ENCODE measurements at places on chromosomes 5 and 9.

GRCh38 chr5:31537349-31537748, 5.2 kb downstream of the C5orf22 start:
- peaks cover 27% of the 10 kb centered on the region for H3K36me3 ChIP-seq
- H3K4me3 ChIP-seq, result no peak overlapping the region
- H3K27ac ChIP-seq, result no peak overlapping the region
- peaks cover 14% of the 10 kb centered on the region for H3K4me1 ChIP-seq
- H3K27me3 ChIP-seq, result no peaks in the 10 kb centered on the region

- no peaks in the 10 kb centered on the region for H3K4me1 ChIP-seq
- peak overlapping the region; percentile 21 for H3K4me3 ChIP-seq
- DNase-seq, result no peak
- no peaks in the 10 kb centered on the region for H3K36me3 ChIP-seq
These were observed 29.2 kb upstream of the FBP1 start for GRCh38 chr9:94668418-94668927.

DNA sequence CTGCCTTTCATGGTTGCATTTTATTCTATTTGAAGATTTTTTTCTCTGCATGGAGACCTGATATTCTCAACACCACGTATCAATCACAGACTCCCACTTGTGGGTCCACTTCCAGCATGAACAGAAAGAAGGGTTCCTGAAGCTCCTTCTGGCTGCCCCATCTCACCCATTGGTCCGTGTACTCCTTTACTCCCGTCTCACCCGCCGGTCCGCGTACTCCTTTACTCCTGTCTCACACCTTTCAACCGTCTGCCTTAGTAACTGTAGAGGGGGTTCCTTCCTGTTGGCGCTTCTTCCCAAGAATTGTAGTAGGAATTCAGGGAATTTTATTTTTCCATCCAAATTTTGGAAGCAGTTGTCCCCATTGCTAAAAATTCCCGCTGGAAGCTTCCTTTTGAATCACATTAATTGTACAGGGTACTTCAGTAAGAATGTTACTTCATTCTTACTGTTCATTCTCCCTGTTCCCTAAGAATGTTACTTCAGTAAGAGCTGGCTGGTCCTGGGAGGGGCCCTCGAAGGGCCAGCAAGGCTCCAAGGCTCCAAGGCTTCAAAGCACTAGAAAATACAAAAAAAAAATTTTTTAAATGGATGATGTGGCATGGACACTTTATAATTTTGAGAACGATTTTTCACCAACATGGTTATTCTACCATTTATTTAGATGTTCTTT, 3.9 kb upstream of the LPCAT1 start:
- H3K27ac ChIP-seq, result no peak overlapping the region
- H3K36me3 ChIP-seq, result no peaks in the 10 kb centered on the region
- peaks cover 6% of the 10 kb centered on the region for H3K4me1 ChIP-seq

DNA sequence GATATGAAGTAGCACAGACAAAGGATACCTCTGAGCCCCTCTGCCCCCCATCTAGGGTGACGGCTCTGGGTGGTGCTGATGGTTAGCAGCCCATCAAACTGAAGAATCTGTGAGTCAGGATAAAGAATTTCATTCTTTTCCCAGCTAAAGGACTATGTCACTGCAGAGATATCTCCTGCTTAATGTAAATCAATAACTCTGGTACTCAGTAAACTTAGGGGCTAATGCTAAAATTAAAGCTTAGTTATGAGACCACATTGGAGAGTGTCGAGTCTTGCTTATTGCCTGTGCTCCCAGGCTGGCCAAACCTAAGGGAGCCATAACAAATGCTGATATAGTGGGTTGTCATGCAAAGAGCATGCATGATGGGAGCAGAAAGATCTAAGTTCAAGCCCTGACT, 25.6 kb upstream of the ACTBL2 start:
- no peak for DNase-seq
- no peak overlapping the region for H3K4me3 ChIP-seq
- no peak overlapping the region for H3K27ac ChIP-seq
- H3K4me1 ChIP-seq, result no peaks in the 10 kb centered on the region

GRCh38 chr9:33750839-33751339, 44.5 kb upstream of the PRSS3 start:
- peaks cover 10% of the 10 kb centered on the region for H3K4me1 ChIP-seq
- no peaks in the 10 kb centered on the region for H3K36me3 ChIP-seq
- peak overlapping the region; percentile 37 for H3K4me3 ChIP-seq
- peak overlapping the region; percentile 63 for H3K27ac ChIP-seq
- DNase-seq, result no peak

DNA sequence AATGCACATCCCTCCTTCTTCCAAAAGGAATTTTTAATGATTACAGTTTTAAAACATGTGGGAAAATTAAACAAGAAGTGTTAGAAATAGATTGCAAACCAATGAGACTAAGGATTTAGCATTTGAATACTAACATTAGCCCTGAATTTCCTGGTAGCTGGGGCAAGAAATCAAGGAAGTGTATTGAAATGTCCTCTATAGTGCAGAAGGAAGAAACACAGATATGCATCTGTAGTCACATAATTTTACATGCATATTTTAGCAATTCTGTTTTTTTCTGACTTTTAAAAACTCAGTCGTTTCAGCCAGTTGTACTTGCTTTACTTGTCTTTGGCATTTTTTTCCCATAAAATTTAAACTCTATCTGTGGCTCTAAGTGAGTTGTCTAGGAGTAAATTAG, 45.8 kb downstream of the FRMPD1 start:
- H3K4me3 ChIP-seq, result no peak overlapping the region
- no peaks in the 10 kb centered on the region for H3K36me3 ChIP-seq
- H3K4me1 ChIP-seq, result no peaks in the 10 kb centered on the region
